ENCODE measurements at places on chromosomes 1 and 21.
A peak's percentile ranks its signal among the peaks of the same experiment; 100 is the strongest.

DNA sequence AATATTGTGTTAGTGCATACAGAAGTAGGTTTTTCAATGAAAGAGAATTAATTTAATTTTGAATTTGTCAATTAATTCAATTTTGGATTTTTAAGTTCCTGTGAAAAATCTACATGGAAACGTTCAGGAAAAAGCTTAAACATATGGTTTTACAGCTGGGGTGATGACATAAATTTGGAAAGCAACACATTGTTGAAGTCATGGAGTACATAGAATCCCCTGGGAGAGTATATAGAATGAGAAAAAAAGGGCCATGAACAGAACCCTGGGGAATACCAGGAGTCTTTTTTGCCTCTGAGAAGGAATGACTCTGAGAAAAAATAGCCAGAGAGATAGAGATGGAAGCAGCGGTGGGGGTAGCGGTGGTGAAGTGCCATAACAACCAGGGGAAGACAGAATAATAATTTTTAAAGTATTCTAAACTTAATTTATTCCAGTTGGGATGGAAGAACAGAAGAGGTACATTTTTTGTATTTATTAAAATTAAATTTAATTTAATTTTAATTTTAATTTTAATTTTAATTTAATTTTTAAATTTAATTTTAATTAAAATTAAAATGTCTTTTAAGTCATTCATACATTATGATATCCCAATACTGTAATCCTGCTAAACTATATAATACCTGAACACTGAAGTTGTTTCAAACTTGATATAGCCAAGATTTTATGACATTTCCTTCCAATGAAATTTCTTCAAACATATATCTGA is 48.9 kb downstream of the NME7 start:
- no peak for DNase-seq

- no peak for DNase-seq
Observed at GRCh38 chr1:79501153-79501552, 494.6 kb upstream of the ADGRL4 start.

DNA sequence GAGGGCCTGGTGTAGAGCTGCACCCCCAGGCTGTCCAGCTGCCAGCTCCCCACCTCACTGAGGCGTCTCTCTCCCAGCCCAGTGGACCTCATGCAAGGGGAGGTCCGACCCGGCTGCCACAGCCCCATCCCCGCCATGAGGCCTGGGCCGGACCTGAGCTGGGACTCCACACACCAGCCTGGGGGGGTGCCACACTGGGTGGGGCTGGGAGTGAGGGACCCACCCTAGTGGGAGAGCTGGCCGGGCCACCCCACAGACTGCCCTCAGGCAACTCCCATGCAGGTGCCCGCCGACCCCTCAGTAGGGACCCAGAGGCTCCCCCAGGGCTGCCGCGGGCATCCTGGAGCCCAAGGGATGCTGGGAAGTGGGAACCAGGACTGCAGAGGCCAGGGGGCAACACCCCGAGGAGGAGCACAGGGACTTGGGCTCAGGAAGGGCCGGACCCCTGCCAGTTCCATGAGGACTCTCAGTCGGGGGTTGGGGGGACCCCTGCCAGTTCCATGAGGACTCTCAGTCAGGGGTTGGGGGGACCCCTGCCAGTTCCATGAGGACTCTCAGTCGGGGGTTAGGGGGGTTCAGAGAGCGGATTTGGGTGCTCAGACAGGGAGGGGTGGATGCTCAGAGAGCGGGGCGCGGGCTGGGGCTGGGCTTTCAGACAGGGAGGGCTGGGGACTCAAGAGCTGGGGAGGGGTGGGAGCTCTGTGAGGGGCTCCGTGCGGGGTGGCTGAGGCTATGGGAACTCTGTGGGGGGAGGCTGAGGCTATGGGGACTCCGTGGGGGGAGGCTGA is 1.2 kb upstream of the RNF223 start:
- no peak for DNase-seq

- DNase-seq: no peak
Observed at GRCh38 chr1:208528578-208529240, 284.5 kb upstream of the PLXNA2 start.

DNA sequence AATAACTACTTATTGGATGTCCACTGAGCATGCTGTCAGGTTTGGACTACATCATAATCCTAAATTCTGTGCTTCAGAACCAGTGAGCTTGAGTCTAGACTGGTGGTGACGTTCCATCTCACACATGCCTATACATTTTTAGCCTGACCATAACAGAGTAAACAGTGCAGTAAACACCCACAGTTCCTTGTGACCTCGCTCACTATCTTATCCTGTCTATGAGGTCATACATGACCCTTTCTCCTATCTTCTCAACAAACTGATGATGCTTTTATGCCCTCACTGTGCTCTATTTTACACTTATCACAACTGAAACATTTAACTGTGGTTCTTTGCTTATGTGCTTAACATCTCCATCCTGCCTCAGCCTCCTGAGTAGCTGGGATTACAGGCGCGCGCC is 91.2 kb downstream of the ENAH start:
- DNase-seq: no peak

GRCh38 chr1:219085988-219086387 is 87.7 kb upstream of the LYPLAL1 start:
- DNase-seq: no peak

DNA sequence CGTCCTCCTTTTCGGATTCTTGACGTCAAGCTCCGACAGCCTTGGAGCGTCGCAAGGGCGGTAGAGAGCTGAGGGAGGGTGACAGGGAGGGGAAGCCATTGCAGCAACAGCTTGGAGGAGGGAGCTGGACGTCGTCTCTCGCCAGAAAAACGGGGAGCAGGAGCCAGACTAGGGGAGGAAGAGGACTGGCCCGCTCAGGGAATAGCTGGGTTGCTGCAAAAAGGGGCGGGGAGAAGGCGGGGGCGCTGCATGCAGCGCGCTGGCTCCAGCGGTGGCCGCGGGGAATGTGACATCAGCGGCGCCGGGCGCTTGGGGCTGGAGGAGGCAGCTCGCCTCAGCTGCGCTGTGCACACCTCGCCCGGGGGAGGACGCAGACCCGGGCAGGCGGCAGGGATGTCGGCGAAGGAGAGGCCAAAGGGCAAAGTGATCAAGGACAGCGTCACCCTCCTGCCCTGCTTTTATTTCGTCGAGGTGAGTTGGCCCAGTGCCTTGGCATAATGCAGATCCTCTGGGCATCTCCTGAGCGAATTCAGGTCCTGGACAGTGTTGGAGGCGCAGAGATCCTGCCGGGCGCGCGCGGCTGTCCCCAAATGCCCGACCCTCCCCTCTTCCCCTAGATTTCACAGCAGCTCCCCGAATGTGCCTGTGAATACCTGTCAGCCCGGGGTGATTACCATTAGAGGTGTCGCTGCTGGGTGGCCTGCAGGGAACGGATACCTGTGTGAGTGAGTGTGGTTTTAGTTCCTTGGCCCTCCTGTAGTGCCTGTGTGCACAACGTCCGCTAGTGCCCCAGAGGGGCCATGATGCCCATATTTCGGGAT is at the start of gene PLPPR4:
Gene PLPPR4, plus strand, starts transcription at position 292 of the 821 bp plus-strand sequence. Its CDS starts 102 bp downstream, at position 394.
- DNase-seq: no peak

GRCh38 chr1:74531796-74532195 is 19.4 kb upstream of the LRRC53 start:
- DNase-seq: no peak

DNA sequence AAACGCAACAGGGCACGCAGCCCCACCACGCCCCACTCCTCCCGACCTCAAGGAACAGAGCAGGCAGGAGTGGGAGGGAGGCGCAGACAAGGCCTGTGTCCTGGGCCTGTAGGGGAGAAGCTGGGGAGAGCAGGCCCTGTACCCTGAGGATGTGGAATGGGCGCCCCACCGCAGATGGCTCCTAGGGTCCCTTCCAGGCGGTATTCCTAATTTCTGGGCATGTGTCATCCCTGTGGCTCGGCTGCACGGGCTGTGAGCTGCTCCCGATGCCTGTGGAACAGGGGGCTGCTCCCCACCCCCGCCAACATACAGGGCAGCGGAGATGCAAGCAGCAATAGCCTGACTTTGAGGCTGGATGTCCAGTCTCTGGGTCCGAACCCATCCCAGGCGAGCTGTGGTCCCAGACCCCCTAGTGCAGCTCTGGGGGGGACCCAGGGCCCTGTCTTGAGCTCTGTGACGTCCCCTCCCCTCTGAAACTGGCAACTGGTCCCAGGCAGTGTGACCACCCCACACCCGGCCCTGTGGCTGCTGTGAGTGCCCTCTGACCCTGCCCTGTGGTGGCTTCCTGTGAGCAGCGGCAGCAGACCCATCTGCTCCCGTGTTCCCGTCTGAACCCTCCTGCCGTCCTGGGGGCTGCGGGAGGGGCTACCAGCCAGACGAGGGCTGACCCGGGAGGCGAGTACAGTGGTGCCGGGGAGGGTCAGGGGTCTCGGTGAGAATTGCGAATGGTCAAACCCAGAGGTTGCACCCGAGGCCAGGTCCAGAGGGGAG is 13.9 kb upstream of the COL6A2 start:
- no peak for DNase-seq

- no peak for DNase-seq
Observed at GRCh38 chr1:18093193-18093592, 14.4 kb upstream of the IGSF21 start.

DNA sequence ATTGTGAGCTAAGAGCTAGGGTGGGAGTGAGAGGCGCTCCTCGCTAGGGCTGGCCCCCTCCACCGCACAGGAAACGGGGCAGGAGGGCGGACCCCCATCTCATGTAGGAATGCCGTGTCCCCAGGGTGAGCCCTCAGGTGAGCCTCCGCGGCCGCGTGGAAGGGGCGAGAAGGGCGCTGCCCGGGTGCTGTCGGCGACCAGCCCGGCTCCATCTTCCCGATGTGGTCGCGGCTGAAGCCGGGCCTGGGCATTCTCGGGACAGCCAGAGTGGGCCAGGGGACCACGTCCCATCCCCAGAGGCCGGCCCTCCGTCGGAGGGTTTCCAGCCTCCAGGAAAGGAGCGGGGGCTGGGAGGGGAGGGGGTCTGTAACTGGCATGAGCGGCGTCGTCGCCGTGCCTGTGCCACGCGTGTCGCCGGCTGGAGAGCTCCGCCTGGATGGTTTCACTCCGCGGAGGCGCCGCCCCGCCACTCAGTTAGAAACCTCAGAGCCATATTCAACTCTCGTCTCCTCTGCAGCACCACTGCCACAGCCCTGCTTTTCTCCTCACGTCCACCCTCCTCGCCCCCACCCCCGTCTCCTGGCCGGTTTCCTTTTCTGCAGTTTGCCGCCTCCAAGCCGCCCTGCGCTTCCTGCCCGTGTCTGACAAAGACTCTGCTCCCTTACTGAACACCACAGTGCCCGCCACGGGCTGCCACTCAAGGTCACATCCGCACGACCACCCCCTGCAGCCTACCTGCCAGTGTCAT is at the start of gene TMEM269:
Gene TMEM269, plus strand, starts transcription at position 46 of the 748 bp plus-strand sequence. CDS start 4,903 bp downstream, outside the sequence.
- DNase-seq: peak; percentile 44

GRCh38 chr1:154736841-154737240 is 128.9 kb upstream of the ADAR start:
- no peak for DNase-seq

DNA sequence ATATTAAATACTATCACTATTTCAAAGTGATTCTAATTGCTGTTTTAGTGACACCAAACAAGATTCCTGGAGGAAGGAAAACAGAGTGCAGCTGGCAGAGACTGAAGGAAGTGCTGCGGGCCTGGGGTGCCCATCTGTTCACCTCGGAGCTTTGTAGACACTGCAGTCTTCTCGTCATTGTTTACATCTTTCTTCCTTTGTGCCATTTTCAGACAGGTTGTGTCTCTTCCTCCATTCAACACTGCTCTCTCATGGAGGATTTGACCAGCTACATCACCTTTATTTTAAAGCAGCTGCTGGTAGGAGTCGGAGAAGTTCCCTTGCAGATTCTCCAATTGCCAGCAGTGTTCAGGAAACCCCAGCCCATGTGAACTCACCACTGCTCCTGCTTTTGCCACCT is 37.3 kb downstream of the ABCA4 start:
- DNase-seq: no peak

DNA sequence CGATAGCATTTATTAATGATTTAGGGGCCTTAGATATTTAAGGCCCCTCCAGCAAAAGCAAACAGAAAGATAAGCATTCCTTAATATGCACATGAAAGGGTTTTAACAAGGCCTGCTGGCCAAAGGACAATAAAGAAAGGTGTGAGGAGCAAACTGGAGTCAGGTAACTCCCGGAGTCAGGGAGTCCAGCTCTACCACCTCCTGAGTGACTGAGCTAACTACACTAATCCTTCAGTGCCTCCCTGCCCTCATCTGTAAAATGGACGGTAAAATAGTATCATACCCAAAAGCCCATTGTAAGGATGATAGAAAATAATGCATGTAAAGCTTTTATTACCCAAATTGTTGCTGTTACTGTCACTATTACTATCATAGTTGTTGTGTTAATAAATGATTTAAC is 161.7 kb downstream of the SIPA1L2 start:
- DNase-seq: no peak

DNA sequence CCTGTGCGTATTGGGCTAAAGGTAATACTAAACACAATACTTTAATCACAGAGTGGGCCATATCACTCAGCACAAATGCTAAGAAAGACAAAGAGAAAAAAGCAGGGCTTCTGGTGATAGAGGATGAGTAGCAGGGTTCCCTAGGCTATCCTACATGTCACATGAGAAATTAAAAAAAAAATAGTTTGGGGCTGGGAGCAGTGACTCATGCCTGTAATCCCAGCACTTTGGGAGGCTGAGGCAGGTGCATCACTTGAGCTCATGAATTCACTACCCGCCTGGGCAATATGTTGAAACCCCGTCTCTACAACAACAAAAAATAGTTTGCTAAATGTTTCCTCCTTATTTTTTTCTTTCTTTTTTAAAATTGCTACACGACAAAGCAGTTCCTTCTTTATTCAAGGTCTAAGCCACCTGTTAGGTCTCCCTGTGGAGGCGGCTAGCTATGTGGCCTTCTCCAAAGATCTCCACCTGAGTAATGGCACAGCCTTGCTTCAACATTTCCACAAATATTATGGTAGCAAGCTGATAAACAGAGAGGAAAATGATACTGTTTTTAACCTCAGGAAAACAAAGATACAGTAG is 1.5 kb downstream of the ENSA start:
- no peak for DNase-seq

DNA sequence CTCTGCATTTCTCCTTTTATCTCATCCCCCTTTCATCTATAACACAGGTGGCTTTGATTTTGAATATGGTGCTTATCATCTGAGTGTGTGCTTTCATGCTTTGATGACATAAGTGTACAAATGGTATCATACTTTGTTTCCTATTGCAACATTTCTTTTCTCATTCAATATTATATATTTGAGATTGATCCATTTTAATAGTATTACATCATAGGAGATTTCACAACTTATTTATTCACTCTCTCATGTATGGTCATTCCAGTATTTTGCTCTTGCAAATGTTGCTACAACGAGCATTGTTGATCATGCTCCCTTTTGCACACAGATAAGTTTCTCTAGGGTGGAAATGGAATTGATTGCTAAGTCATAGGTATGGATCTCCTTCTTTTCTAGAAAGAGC is 302.8 kb downstream of the KIF26B start:
- DNase-seq: no peak

- no peak for DNase-seq
Observed at GRCh38 chr21:20720623-20721022, 277.6 kb upstream of the NCAM2 start.
